ENCODE measurements at places on chromosomes 1 and 21.
A peak's percentile ranks its signal among the peaks of the same experiment; 100 is the strongest.

GRCh38 chr1:197696372-197696771 is 78.9 kb downstream of the DENND1B start:
- no peak for DNase-seq

- DNase-seq, result no peak
Measured at GRCh38 chr1:171811672-171812071, 29.6 kb upstream of the DNM3 start.

GRCh38 chr1:228964178-228965089 is 229.2 kb downstream of the RHOU start:
- no peak for DNase-seq

DNA sequence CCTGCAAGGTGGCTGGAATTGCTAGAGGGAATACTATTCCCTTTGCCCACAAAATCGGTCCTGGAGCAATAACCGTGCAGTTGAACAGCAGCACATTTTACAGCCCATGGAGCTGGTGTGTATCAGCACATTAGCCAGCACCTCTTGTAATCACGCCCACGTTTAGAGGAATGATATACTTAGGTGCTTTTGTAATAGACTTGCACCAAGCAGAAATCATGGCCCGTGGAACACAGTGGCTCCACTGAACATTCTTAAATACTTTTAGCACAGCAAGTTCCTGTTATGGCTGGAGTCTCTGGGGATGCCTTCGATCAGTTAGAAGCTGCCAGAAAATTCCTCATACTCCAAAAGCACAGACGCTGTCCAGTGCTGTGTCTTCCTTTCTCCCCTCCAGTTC is 218.1 kb upstream of the FAM78B start:
- no peak for DNase-seq

- DNase-seq, result no peak
Measured at GRCh38 chr1:12232221-12232620, 2.4 kb downstream of the VPS13D start.

- no peak for DNase-seq
Measured at GRCh38 chr1:245768596-245768995, 613.8 kb downstream of the KIF26B start.

DNA sequence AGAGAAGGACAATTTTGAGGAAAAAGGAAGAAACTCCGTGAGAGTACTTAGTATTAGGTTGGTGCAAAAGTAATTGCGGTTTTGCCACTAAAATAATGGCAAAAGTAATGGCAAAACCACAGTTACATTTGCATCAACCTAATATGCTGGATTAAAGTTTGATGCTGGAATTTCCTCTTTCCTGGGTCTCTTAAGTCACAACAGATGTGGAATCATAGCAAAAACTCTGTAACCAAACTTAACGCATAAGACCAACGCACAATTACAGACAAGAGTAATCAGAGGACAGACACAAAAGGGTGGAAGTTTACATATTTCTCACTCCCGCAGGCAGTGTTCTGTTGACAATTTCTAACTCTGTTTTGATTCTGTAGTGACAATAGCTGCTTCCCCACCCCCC is 182.4 kb downstream of the BACH1 start:
- DNase-seq, result no peak

DNA sequence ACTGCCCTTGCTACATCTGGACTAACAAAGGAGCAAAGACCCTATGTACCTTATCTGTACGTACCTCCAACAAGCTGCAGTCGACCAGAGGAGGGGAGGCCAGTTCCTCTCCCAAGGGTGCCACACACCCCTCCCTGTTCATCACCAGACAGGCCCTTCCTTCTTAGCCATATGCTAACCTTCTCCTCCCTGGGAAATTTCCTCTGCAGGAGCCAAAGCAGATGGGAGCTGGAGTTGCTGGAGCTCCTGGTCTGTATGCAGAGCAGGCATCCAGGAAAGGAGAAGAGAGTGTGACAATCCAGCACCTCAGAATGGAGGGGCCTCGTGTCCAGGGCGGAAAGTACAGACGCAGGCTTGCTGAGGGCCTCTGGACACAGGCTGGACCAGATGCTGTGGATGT is 48.5 kb downstream of the C8B start:
- DNase-seq, result no peak

DNA sequence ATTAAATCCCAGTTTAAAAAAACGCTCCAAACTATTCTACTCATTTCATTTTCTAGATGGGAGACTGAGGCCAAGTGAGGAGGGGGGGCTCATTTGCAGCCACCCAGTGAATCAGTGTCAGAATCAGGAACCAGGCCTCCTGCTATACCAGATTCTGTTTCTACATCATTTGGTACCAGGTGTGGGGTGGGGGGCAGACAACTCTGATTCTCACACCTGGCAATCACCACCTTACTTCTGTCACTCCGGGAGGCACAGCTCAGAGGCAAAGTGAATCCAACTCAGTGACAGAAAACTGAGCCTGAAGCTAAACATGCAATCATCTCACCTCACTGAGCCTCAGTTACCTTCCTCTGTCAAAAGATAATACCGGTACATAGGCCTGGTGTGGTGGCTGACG is 23.5 kb upstream of the ID3 start:
- DNase-seq, result no peak

DNA sequence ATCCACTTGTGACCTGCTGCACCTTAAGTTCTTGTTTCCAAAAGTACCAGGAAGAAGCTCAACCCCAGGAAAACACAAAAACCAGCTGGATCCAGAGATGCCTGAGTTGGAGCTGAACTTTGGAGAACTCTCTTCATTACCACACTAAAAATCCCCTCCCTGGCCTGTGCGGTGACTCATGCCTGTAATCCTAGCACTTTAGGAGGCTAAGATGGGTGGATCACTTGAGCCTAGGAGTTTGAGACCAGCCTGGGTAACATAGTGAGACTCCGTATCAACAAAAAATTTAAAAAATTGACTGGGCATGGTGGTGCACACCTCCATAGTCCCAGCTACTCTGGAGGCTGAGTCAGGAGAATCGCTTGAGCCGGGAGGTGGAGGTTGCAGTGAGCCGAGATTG is 6.2 kb downstream of the MAP1LC3C start:
- DNase-seq, result no peak

DNA sequence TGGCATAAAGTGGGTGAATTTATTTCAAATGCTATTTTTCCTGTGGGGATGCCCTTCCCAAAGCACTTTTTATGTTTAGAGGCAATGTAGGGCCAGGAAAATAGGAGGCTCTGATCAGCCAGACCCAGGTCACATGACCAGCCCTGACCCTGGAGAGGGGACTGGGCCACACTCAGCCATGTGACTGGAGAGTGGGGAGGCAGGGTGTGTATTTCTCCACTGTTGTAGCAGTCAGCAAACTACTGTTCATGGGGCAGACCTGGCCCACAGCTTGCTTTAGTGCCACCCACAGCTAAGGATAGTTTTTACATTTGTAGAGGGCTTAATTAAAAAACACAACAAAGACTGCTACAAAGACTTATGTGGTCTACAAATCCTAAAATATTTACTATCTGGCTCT is 153.8 kb downstream of the ACTL8 start:
- DNase-seq, result no peak

GRCh38 chr1:167860231-167860923 is 53.6 kb downstream of the ADCY10 start:
- DNase-seq, result no peak

GRCh38 chr1:156706657-156707416 is 1.5 kb upstream of the CRABP2 start:
- DNase-seq, result peak; percentile 81

DNA sequence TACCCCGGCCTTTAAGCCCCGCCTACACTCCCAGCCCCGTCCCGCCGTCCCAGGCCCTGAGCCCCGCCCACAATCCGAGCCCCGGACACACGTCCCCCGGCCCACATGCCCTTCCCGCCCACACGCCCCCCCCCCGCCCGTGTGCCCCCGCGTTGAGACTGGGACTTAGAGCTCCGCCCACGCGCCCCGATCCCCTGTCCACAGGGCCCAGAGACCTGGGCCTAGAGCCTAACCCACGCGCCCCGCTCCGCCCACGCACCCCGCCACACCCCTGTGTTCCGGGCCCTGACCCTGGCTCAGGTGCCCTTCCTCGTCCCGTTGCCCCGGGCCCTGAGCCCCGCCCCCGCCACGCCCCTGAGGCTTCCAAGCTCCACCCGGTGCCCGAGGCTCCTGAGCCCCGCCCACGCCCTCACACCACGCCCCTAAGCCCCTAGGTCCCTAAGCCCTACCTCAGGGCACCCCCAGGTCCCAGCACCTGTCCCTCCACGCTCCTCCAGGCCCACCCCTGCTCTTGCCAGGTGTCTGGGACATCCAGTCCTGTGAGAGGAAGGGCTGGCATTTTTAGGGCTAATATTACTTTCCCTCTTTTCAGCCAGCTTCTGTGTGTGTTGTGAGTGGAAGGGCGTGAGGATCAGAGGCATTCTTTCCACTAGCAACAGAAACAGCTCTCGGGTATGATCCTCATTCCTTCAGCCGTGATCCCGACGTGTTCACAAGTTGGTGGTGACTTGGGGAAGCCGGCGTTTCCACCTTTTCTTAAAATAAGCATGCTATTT is 552 bp upstream of the GPR157 start:
- DNase-seq, result peak; percentile 97

- peak; percentile 51 for DNase-seq
Measured at GRCh38 chr1:171985639-171986038, 144.3 kb downstream of the DNM3 start.

DNA sequence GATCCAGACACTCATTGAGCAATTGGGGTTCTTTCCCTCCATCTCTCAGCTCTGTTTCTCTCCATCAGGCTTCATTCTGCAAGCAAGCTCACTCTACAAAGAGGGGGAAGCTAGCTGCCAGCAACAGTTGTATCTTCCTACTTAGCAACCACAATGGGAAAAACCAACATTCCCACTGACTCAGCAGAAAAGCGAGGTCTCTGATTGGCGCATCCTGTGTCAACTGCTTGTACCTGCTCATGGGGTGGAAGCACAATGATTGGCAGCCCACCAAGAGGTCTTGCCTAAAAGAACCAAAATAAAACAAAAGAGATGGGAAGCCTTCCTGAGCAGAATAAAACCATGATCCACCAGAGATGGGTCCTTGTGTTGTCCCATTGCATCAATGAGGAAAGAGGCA is 4.0 kb upstream of the CDA start:
- DNase-seq, result peak; percentile 50

- DNase-seq, result no peak
Measured at GRCh38 chr1:12621346-12622335, 3.6 kb upstream of the DHRS3 start.

- DNase-seq, result no peak
Measured at GRCh38 chr1:5917591-5918274, 74.5 kb downstream of the NPHP4 start.

GRCh38 chr1:235972311-235972689 is 92.6 kb downstream of the NID1 start:
- no peak for DNase-seq

DNA sequence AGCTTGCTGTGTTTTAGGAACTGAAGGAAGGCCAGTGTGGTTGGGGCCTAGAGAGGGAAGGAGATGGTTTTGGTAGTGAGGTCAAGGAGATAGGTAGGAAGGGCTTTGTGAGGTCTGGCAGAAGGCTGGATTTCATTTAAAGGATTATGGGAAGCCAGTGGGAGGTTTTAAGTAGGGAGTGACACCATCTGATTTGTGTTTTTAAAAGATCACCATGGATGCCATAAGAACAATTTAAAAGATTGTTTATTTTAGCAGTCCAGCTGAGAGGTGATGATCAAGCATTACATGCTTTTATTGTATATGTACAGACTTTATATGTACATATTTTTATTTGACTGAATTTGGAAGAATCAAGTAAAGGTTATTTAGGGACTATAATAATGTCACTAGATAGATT is 26.4 kb downstream of the RGL1 start:
- DNase-seq, result no peak

Data from GM23338 (cell line).